ENCODE measurements at places on chromosomes 16 and 17.

- DNase-seq, result no peak
Observed at GRCh38 chr17:45287526-45288500, 25.9 kb upstream of the SPATA32 start.

GRCh38 chr16:65280845-65281512 is 159.1 kb upstream of the CDH11 start:
- DNase-seq, result no peak

DNA sequence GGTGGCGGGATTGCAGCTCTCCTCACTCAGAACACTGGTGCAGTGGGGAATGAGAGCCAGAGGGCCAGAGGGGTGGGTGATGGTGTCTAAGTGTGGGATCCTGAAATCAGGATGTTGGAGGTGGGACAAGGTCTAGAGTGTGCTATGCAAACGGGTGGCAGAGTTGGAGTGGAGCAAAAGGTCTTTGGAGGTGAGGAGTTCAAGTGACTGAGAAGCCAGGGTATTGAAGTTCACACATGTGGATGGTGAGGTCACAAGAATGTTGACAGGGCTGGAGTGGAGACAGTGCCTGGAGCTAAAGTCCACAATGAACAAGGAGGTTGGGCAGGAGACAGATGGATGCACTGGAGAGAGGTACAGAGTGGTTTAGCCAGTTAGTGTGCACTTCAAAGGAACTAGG is 38.3 kb upstream of the MAP3K14 start:
- DNase-seq, result no peak

DNA sequence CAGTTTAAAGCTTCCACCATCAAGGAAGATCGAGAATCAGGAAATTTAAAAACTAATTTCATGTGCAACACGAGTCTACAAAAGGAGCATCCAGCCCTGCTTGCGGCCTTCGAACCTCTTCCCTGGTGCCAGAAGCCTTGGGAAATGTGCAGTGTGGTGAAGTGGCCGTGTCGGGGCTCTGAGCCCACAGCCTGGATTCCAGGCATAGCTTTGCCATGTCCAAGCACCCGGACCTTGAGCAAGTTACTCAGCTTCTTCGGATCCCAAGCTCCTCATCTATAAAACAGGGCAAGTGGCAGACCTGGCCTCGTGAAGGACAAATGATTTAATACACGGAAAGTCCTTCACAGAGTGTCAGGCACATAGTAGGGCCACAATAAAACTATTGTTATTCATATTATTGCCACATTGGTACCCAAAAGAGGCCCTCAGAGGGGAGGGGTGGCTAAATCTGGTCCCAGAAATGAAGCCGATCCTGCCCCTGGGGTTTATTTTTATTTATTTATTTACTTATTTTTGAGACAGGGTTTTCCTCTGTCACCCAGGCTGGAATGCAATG is 34.8 kb downstream of the COTL1 start:
- DNase-seq, result no peak

Data from stimulated activated CD4-positive, alpha-beta T cell treated with anti-CD3 and anti-CD28 coated beads, Interleukin-2, amount 100 ng/mL, for 48 hours (primary cell).